ELF-1 (cell line): ENCODE measurements at places on chromosomes 4 and X.

GRCh38 chrX:30296408-30297254 is 12.6 kb downstream of the NR0B1 start:
- no peak for DNase-seq

DNA sequence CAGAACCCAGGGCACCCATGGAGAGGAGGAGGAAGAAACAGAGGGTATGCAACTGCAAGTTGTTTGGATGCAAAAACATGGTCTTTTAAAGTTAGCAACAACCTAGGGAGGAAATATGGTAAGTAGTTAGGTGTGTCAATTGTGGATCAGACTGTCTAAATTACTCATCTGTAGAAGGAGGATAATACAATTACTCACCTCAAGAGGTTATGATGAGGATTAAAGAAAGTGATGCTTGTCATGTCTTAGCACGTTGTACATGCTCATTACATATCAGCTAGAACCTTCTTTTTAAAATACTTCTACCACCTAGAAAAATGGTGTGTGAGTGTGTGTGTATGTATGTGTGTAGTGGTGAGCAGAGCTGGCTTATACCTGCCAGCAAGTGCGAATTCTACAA is 2.3 kb upstream of the C1QTNF7 start:
- DNase-seq: no peak

DNA sequence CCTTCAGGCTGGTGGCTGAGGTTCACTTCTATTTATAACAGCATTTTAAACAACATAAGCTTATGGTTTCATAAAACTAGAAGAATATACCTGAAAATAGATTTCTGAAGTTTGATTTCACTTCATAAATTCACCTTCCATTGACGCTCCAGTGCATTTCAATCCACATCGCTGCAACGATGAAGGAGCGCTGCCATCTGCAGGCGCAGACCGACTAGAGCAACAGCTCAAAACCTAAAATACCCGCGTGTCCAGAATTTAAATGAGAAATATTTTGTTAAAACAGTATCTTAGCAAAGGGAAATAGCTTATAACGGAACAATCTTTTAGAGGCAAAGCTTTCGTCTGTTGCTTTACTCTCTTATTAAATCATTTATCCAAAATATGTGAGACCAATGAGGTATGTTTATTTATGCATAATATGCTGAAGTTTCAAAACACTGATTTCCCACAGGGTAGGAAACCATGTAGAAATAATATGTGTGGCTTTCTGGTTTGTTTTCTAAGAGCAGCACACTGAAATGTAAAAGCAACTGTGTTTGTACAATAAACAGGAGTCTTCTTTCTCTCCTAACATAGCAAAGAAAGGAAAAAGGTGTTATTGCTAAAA is 816.4 kb upstream of the FRG1 start:
- DNase-seq: peak; percentile 22

DNA sequence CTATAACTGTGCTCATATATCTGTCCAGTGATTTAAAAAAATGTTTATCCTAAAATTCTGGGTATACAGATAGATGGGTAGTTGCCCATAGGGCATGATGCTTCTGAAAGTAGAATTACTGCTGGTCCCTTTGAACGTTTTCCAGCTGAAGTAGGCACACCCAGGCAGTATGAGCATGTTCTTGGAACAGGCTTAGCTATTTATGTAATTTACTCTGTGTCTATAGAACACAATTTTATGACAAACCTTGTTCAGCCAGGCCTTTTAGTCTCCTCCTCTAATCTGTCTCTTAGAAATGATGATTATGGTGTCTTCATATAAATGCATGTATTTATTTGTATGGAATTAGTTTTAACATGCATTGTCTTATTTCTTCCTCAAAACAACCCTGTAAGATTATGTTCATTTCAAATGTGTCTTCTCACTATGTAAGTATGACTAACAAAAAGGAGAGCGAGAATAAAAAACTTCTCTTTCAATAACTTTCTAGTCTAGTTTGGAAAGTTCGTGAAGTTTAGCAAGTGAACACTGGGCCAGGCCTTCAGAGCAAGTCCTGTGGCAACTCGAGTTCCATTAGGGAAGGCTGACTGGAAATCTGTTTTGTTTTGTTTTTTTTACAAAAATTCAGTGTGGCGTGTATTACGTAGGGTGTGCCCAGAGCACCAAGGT is 142.0 kb downstream of the AFF1 start:
- DNase-seq: no peak

DNA sequence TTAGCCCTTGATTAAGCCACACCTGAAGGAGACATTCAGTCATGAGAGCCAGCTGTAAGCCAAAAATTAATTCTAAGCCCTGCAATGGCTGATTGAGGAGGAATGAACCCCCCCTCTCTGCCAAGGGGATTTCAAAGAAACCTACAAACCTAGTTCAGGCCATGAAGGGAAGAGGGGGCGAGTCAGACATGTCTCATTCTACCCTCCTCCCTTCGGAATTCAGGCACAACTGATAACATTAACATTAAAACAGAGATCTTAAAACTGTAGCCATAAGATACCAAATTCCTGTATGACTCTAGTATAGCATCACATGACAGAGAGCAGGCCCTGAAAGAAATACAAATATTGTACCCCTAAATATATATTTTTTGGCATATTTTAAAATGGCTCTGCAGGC is 40.4 kb upstream of the AFAP1 start:
- no peak for DNase-seq

- DNase-seq: peak; percentile 71
These were observed 24.9 kb upstream of the MTM1 start for GRCh38 chrX:150543230-150544155.

DNA sequence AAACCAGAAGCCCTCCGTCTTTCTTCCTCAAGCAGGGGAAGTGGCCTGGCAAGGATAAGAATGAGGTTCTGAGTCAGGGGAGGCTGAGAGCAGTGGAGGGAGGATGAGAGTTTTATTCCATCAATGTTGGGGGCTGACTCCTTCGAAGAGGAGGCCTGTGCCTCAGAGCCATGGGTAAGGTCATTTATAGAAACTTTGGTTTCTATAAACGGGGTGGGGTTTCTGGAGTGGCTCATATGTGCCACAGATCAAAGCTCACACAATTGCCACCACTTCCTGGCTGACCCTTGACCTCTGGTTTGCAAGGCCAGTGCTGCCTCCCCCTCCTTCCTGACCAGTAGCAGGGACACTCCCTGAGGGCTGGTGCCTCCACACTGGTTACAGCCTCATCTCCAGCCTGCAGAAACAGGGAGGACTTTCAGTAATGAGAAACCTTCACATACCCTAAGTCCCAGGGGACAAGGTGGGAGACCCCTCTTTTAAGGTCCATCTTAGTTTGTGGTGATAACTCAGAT is 166.0 kb downstream of the PDGFRA start:
- DNase-seq: no peak

DNA sequence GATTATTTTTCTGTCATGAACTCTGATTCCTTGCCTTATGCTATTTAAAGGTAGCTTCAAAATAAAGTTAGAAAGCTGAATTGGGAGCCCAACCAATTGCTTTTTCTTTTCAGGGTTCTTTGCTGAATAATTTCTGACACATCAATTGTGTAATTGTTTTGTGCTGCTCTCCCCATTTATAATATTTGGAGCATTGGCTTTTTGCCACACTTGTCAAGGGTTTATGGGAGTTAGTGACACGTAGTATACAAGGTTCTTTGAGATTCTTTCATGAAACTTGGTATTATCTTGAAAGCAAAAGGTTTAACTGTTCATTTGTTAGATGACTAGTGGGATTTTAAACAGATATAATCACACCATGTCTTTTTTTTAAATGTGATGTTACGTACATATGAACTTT is 80.9 kb downstream of the POLA1 start:
- no peak for DNase-seq

GRCh38 chr4:101954351-101954750 is 163.8 kb downstream of the BANK1 start:
- no peak for DNase-seq

DNA sequence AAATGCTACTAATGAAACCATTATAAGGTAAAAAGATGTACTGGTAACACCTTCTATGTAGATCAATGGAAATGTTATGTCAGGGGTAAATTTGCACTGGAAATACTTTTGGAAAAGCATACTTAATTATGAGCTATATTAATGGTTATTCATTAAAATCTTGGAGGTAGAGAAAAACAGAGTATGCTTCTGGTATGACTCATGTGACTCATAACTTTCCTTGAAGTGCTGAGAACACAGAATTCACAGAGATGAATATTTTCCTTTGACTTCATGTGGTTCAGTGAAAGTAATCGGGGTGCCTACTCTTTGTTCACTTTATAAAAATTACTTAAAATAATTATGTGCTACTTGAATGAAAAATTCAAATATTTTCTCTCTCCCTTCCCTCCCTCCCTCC is 254.2 kb downstream of the KCTD8 start:
- DNase-seq: no peak

GRCh38 chr4:38131371-38132091 is 171.3 kb downstream of the PTTG2 start:
- DNase-seq: peak; percentile 80

DNA sequence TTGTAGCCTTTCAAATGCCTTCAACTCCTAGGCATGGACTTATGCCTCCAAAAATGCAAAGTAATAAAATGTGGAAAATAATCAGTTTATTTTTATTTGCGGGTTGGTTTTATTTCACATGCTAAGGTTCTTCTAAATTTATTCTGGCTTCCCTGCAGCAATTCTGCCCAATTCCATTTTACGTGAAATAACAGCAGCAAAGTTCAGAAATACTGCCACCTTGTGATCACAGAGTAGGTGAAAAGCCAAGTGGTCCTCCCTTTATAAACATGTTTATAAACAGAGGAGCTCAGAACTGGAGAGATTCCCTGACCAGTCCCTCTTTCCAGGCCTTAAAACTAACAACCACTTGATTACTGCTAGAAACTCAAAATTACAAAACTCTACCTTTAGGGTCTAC is 14.7 kb upstream of the DCHS2 start:
- no peak for DNase-seq

GRCh38 chr4:114038762-114039387 is 59.4 kb upstream of the ARSJ start:
- no peak for DNase-seq

DNA sequence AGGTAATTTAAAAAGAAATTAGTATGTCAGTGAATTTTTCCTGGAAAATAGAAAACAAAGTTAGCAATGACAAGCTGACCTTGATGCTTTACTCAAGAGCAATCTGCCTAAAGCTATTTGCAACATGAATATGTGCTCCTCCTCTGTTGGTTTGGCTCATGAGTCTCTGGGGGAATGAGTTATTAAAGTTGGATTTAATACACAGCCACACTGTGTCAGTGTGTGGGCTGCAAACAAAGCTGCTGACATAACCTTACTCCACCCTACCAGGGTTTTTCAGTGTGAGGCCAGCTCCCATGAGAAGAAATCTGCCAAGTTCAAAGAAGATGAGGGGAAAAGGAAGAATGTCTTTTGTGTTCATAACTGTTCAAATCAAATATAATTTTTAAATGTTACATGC is 280.5 kb downstream of the TLL1 start:
- DNase-seq: no peak

DNA sequence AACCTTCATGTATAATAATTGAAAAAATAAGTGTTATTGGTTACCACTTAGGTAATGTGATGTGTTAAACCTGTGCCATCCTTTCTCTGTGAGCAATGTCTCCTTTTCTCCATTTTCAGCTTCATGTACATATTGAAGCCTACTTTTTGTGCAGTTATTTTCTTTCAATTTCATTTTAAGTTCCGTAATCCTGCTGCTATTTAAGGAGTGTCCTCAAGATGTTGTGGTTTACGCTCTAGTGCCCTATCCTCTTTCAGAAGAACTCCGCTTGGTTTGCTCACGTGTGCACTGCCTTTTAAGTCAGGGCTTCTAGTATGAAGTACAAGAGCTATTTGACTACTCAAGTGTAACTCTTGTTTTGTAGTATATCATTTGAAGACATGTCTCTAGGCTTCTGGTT is 2253.2 kb upstream of the TENM3 start:
- no peak for DNase-seq

DNA sequence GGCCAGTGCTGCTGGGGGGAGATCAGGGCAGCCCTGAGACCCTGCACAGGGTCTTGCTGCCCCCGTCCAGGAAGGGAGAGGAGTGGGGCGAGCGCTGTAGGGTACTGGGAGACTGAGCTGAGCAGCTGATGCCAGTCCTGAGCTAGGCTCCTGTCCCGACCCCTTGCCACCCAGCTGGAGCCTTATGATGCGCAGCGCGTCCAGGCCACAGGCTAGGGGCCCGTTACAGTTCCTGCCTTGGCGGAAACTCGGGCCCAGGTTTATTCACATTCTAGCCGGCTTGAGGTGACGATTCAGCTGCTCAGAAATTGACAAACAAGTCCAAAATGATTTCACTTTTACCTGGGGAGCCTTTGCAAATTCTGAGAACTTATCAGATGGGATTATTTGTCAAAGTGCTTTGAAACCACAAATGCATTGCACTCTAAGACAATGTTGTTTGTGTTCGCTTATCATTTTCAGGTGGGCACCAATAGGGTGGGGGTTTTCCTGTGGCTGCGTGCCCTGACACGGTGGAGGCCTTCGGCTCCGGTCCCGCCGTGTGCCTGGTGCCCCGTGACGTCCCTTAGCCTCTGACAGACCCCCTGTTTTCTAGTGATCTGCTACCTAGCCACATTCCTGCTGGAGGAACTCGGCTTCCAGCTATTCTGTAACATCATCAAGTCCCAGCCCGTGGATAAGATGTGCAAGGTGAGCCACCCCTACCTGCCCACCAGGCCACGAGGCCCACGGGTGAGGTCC is 18.9 kb downstream of the CFAP99 start:
- DNase-seq: no peak

DNA sequence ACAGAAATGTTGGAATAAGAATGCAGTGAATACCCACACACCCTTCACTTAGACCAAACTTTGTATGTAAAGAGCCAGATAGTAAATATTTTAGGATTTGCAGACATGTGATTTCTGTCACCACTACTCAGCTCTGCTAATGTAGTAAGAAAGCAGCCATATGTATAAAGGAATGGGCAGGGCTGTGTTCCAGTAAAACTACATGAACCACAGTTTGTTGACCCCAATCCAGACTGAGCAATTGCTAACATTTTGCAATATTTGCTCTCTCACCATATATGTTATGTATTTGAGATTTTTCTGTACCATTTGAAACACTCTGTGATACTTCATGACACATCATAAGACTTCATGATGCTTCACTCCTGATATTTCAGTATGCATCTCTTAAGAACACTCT is 32.0 kb upstream of the TBC1D1 start:
- DNase-seq: no peak

- DNase-seq: no peak
These were observed 2.4 kb downstream of the TMEM131L start for GRCh38 chr4:153468587-153468986.

DNA sequence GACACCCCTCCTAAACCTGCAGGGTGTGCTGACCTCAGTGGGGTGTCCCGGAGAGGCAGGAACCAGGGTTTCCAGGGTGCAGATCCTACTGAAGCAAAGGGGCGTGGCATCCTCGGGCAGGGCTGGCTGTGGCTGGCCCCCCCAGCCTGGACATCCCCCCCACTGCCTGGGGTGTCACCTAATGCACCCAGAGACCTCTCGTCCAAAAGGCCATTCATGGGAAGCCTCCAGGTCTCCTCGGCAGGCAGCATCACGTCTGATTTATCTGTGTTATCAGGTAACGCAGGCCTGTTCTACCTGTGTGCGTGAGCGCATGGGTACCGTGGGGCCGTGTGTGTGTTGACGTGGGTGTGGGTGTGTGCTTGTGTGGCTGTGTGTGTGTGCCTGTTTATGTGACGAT is 210.0 kb downstream of the SHOX start:
- DNase-seq: no peak

- DNase-seq: peak; percentile 68
These were observed 94.1 kb upstream of the GALNT7 start for GRCh38 chr4:173074501-173074946.
